ENCODE measurements at places on chromosomes 7 and 10.

GRCh38 chr10:86960003-86960862, 1.8 kb downstream of the SNCG start:
- DNase-seq, result peak; percentile 65

DNA sequence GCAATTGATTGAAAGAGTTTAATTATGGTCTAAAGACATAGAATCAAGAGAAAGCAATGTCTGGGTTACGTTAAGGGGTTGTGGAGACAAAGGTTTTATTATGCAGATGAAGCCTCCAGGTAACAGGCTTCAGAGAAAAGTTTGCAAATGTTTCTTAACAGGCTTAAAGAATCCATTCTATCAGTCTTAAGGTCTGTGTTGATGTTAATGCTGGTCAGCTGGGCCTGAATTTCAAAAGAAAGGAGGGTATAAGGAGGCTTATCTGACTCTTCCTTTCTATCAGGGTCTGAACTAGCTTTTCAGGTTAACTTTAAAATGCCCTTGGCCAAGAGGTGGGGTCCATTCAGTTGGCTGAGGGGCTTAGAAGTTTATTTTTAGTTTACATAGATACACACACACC, 1004.5 kb upstream of the C7orf33 start:
- DNase-seq, result no peak

DNA sequence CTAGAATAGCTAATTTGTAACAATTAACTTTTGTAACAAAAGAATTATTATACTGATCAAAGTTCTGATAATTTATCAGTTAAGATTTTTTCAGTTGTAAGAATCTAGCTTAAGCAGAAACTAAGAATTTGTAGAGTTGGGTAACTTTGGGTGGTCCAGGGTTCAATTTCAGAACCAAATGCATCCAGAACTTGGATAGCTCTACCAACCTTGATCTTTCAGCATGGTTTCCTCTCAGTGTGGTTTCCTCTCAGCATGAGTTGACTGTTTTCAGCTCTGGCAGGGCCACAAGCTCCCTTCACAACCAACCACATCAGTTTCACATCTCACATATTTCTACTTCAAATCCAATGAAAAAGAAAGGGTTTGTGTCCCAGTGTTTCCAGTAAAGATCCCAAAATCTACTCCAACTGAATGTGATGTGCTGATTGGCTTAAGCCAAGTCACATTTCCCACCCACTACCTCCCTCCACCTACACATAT, 3.3 kb upstream of the FAS start:
- DNase-seq, result no peak

GRCh38 chr7:131546583-131547141, 9.8 kb downstream of the PODXL start:
- DNase-seq, result no peak

All from D721Med (cell line).